Stimulated activated CD4-positive, alpha-beta T cell treated with anti-CD3 and anti-CD28 coated beads, Interleukin-1b, Interleukin-23, amount 100 ng/mL, for 1 hour (primary cell): ENCODE measurements at places on chromosomes 1 and 21.

- no peak for DNase-seq
Observed at GRCh38 chr1:10252508-10252907, 42.1 kb downstream of the KIF1B start.

DNA sequence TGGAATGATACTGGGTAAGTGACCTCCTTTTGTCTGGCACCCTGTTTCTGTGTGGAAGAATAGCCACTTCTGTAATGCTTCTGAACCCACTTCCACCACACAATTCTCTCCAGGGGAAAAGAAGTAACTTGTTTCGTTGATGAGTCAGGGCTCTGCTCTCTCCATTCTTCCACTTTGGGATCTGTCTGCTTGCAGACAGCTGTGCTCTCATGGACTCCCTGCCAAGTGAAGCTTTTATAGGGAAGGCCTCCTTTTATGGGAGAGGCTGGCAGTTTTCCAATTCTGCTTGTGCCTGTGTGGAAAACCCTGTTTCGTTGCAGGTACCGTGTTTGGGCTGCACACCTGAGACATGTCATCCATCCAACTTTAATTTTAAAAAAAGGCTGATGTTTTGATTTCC lies 130.7 kb downstream of the GIPC2 start:
- DNase-seq = no peak

DNA sequence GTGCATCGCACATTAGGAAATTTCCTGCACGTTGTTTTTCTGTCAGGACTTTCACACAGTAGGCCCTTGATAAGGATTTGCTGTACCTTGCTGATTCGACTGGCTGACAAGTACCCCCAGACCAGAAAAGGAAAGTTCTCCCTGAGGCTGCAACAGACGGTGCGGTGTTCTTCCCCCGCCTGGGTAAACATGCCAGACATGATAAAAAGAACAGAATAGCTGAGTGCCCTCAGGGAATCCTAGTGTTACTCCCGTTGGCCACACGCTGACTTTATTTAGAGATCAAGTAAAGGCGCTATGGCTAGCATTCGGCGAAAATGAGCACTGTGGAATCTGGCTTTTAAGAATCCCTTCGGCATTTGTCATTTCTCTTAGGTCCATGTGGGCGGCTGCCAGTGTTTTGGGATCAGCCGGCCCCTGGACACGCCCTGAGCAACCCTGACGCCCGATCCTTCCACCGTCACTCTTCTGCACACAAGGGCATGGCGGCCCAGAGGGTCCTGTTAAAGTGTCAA lies 607.7 kb downstream of the KIF26B start:
- DNase-seq = no peak

GRCh38 chr1:207797229-207797973 lies 45.5 kb downstream of the CD46 start:
- DNase-seq = peak; percentile 45

GRCh38 chr1:229410692-229411433 lies 23.0 kb downstream of the ACTA1 start:
- no peak for DNase-seq

GRCh38 chr1:12078938-12079861 lies 16.1 kb downstream of the TNFRSF8 start:
- DNase-seq = no peak

DNA sequence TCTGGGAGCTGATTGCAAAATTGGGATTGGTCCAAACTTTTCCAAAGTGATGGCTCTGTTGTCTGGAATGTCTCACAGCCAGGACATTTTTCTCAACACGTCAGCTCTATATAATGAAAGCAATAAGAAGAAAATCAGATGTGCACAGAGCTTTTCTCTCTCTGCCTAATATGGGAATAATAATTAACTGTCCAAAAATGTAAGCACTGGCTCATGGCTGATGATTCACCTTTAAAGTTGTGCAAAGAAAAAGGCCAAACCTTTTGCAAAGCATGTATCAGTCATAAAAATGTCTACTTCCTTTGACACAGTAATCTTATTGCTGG lies 30.4 kb downstream of the ZNF281 start:
- no peak for DNase-seq

- no peak for DNase-seq
Observed at GRCh38 chr1:154735804-154736168, 127.8 kb upstream of the ADAR start.

- DNase-seq = no peak
Observed at GRCh38 chr1:71737768-71738167, 544.6 kb downstream of the NEGR1 start.

DNA sequence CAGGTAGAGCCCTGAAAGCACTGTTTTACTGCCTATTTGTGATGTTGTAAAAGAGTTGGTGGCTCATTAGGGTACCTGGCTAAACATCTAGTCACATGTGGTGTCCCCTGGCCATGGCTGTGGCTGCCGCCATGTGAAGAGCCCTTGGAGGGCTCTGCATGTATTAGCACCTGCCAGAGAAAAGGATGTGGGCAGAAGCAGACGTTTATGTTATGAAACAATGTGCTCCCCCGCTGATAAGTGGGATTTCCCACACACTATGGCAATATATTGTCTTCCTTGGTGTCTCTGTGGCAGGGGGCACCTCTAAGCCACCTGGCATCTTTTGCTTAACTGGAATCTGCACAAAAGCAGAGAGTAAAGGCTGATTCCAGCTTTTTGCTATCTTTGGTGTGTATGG lies 9.6 kb downstream of the TENT5C start:
- no peak for DNase-seq

GRCh38 chr1:173430677-173431303 lies 46.3 kb upstream of the PRDX6 start:
- no peak for DNase-seq

DNA sequence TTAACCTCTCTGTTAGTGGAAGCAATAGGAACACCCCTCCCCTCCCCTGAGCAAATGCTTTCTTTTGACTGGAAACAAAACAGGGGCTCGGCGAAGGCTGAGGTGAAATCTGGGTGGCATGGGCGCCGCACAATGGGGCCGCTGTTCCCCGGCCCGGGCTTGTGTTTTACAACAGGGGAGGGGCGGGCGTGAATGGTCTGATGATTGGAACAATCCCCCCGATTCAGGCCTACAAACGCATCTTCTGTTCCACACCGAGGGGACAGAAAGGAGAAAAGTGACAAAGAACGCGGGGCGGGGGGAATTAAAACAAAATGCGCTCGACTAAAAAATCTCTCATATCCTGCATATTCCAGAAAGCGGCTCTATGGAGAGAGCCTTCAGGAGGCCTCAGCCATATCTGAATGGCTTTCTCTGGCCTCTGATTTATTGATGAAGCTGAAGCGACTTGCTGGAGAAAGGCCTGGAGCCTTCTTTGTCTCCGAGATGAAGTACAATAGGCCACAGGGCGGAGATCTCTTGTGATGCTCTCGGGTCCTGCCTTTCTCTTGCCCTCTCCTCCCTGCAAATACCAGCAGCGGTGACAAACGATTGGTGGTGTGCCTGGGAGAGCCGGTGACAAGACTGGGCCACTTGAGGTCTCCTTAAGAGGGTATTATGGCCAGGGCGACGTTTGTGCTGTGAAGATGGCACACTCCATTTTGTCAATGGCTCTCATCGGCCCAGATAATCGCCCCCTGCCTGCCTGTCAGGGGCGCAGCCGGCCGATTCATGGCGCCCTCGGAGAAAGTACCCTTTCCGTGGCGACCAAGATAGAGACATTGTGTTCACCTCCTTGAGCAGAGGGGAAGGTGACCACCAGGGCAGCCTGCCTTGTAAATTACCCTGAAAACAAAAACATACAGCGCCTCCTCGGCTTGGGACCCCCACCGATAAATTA lies 47.1 kb upstream of the OLIG2 start:
- DNase-seq = no peak

GRCh38 chr1:87928623-87929022 lies 599.9 kb downstream of the LMO4 start:
- DNase-seq = no peak

GRCh38 chr1:33410091-33410701 lies 20.7 kb downstream of the PHC2 start:
- no peak for DNase-seq

DNA sequence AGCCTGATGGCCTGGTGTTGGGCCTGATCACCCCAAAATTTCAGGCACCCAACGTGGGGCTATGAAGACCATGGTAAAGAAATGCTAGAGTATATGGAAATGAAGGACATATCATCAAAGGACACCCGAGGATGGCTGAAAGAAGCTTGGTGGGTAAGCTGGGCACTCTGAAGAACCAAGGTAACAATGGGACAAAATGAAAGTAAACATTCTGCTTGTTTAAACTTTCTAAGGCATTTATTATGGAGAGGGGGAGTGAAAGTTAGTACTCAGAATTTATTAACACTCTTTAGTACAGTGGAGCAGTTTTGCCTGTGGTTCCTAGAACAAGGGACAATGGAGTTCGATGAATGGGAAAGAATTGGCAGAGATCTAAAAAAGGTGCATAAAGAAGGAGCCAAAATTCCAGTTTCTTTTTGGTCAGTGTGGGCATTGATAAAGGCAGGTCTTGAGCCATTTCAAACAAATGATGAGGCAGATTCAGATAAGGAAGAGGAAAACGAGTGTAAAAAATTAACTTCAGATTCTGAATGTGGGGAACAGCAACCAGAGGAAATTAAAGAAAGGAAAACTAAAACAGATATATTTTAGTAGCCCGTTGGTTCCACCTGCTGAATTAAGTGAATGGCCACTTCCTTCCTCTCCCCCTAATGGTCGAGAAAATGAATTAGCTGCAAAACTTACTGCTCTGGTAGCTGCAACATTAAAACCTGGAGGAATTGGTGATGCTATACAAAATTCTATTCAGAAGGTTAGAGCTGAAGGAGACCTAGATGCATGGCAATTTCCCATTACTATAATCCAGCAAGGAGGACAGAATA lies 8.4 kb upstream of the PM20D1 start:
- DNase-seq = no peak

GRCh38 chr1:90561103-90561783 lies 155.9 kb downstream of the BARHL2 start:
- DNase-seq = no peak

GRCh38 chr1:200233393-200233792 lies 176.4 kb downstream of the ZNF281 start:
- no peak for DNase-seq

- DNase-seq = no peak
Observed at GRCh38 chr21:38496224-38496623, 2.1 kb downstream of the ERG start.

DNA sequence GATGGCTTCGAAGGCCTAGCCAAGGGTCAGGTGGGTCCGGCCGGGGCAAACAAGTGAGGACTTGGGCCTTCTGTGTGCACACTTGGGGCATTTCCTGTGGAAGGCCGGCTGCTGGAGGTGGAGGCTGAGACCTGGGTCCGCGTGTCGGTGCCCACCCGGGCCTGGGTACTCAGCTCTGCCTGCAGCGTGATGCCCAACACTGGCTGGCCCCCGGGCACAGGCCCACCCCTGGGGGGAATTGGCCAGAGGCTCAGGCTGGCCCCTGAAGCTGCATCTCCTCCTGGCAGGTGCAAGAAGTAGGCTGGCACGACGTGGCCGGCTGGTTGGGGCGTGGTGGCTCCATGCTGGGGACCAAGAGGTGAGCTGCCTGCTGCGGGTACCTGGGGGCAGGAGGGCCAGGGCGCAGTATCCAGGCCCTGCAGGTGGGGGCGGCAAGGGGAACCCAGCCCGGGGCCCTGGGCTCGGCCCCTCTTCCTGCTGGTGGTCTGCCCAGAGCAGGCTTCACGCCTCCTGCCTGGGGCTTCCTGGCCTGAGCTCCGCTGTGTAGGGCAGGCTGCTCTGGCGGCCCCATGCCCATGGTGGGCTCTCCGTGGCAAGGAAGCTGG lies 17.2 kb downstream of the CFAP410 start:
- DNase-seq = no peak

DNA sequence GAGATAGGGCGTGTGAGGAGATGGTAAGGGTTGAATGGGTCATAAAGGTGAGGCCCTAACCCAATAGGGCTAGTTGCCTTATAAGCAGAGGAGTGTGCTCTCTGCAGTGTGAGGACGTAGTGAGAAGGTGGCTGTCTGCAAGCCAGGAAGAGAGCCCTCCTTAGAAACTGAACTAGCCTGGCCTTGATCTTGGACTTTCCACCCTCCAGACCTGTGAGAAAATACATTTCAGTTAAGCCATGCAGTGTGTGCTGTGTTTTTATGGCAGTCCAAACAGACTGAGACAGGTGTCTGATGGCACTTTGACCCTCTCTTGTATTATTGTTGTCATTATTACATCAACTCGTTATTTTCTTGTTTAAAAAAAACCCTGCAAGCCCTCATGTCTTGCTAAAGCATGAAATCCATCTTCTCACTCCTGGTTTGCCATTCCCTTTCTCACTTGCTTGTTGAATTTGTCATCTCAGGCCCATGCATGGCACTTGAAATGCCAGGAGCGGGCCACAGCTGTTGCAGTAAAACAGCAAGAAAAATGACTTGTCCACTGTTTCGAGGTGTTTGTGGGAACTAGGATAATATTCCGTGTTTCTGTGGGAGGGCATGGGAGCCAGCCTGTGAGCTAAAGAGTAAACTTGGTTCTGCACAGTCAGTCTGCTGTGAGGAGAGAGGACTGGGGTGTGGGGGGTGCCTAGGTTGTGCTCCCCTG lies 78.6 kb downstream of the STUM start:
- no peak for DNase-seq

DNA sequence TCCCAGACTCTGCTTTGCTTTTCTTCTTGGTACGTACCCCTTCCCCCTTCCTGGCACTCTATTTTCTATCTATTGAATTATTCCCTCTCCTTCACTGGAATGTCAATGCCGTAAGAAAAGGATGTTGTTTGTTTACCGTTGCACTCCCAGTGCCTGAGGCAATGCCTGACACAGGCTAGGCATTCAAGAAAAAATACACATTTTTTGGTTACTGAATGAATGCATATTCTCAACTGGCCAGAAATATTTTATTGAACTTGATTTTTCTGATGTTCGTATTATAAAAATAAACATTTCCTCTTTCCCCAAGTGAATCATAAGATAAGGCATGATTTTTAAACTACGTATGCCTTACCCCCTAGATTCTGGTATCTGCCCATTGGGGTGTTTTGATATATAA lies 41.2 kb downstream of the GNG12 start:
- DNase-seq = no peak

- no peak for DNase-seq
Observed at GRCh38 chr1:109631513-109632505, 12.2 kb downstream of the AMPD2 start.

DNA sequence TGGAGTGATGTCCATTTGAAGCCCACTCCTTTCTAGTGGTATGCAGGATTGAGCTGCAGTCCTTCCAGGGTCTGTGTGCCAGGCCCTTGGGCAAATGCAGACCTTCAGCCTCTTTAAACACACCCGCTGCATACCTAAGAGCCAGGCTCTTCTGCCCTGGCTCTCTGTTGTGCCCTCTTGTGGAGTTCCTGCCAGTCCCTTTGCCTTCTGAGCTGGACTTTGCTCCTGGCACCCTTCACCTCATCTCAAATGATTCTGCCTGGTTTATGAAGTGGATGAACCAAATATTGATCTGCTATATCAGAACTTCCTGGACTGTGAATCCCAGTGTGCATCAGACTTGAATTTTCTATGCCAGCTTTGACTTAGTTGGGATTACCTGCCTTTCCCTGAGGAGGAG lies 158.8 kb downstream of the URB2 start:
- no peak for DNase-seq

- no peak for DNase-seq
Observed at GRCh38 chr21:35256468-35256988, 207.4 kb upstream of the RUNX1 start.
